ENCODE measurements at places on chromosomes 4 and X. TPM values are rescaled to one million over a fixed set of nuclear protein-coding genes. Genes with fewer than 3 reads are reported as not detected.

Gene NSG1
- total RNA-seq: 19.5 TPM

Gene IL9R
- total RNA-seq: 2.9 TPM

Gene PI4K2B
- 12.8 TPM for total RNA-seq

Gene MAGEA2
- not detected for total RNA-seq

Gene MYOZ2
- total RNA-seq: not detected

Data from naive thymus-derived CD4-positive, alpha-beta T cell (primary cell).